Kasumi-1 (cell line): ENCODE measurements at places on chromosomes 12 and 14.

GRCh38 chr14:25933731-25934130 is 664.1 kb downstream of the NOVA1 start:
- DNase-seq = no peak

GRCh38 chr12:50313256-50313931 is 30.1 kb upstream of the LIMA1 start:
- DNase-seq = no peak

- peak; percentile 53 for DNase-seq
Measured at GRCh38 chr12:20950248-20950647, 139.7 kb downstream of the SLCO1B3 start.

- peak; percentile 72 for DNase-seq
Measured at GRCh38 chr12:53180931-53181645, 363 bp upstream of the CSAD start.

GRCh38 chr14:33871394-33871793 is 79.5 kb downstream of the EGLN3 start:
- DNase-seq = no peak

GRCh38 chr14:23015618-23016017 is 5.7 kb upstream of the C14orf93 start:
- DNase-seq = no peak

GRCh38 chr12:106711316-106711715 is 63.2 kb upstream of the RIC8B start:
- no peak for DNase-seq

GRCh38 chr12:112597986-112598385 is 179.2 kb downstream of the PTPN11 start:
- DNase-seq = no peak

GRCh38 chr12:111685811-111686573 is at the start of the genes ACAD10 and BRAP:
Gene ACAD10 (plus strand): TSS chr12:111686053. CDS start chr12:111692710, 6,657 bp downstream.
Gene BRAP (minus strand): TSS chr12:111685956. CDS start chr12:111685792, 164 bp downstream.
- peak; percentile 89 for DNase-seq

DNA sequence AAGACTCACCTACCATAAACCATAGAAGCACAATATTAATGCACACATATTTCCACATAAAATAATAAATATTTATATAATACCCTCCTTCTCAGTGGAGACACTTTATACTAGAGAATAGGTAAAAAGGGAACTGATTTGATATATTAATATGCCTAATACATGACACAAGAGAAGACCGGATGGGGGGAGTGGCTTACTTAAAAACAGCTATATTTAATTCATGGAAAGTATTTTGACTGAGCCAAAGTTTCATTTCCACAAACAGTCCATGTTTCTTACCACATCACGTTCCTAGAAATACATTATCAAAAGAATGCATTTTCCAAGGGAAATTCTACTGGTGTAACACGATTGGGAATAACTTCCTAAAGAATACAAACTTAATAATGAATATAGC is 63.4 kb downstream of the ITPR2 start:
- DNase-seq = no peak

DNA sequence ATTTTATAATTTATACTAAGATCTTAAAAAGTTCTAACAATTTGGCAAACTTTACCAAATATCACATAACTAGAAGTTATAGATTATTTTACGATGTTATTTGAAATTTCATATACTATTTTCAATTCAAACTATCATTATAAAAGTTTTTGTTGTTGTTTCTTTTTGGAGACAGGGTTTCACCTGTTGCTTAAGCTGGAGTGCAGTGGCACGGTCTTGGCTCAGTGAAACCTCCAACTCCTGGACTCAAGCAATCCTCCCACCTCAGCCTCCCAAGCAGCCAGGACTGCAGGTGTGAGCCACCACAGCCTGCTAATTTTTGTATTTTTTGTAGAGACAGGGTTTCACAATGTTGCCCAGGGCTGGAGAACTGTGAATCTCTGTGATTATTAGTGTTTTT is 87.8 kb downstream of the SPPL3 start:
- no peak for DNase-seq

DNA sequence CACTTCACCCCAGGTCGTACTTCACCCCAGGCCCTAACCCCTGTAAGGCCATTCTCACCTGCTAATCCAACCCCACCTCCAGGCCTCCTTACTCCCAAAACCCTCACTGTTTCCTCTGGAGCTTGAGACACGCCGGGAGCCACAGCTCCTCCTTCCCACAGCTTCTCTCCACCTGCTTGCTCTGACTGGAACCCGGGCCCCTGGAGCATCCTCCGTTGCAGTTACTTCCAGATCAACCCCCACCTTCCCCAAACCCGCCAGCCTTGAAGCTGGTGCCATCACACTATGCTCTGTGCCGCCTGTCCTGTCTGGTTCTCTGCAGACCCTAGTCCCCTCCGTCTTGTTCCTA is 34.6 kb upstream of the PPP2R5C start:
- DNase-seq = no peak

DNA sequence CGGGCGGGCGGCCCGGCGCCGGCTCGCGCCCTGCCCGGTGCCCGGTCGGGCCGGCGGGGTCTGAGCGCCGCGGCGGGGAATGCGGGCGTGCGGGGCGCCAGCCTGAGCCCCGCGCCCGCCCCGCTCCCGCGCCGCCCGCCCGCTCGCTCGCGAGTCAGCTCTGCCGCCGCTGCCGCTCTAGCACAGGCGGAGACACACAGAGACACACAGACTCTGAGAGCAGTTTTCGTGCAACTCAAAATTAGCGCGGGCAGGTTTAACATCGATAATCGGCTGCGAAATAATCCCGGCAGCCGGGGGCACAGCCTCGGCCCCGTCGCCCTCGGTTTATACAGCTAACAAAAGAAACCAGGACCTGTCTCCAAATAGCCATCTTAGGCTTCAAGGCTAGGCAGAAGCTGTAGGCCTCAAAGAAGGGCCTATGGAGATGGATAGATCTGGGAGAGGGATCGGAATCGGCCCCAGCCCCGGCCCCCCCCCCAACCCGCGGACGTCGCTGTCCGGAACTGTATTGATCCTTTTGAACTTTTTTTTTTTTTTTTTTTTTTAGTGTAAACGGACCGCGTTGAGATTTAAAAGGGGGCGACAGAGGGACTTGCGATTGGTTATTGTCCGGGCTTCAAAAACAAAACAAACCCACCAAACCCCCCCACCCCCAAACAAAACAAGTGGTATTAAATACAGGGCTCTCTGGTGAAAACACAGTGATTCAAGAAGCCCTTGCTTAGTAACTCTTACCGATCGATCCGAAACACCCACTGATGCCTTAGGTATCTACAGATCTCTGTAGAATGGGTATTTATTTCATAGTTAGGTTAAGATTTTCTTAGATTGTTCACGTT is 1.1 kb downstream of the ARID2 start:
- peak; percentile 47 for DNase-seq

DNA sequence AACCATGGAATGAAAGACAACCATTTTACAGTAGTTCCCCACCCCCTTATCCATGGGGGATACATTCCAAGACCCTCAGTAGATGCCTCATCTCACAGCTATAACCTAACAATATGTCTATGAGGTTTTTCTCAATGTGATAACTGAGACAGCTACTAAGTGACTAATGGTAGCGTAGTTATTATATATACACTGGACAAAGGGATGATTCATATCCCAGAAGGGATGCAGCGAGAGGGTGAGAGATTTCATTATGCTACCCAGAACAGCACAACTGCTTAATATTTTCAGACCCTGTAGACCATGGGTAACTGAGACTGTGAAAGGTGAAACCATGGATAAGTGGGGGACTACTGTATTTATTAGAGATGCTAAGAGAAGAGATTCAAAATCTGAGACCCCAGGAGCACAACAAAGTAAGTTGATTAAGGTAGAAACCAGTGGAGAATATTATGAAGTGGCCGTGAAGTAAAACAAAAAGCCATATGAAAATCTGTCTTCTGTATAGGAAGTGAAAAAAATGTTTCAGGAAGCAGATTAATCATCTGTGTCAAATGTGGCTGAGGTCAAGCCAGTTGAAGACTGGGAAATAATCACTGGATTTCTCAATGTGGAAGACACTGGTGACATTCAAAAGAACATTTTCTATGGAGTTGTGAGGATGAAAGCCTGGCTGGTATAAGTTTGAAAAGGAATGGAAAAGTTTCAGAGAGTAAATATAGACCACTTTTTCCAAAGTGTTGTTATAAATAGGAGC is 77.2 kb downstream of the RPL10L start:
- DNase-seq = peak; percentile 21

- DNase-seq = no peak
Measured at GRCh38 chr12:126784328-126784921, 1482.5 kb upstream of the TMEM132C start.
